ENCODE measurements at places on chromosomes 11 and 22.
A peak's percentile ranks its signal among the peaks of the same experiment; 100 is the strongest.

GRCh38 chr22:37439347-37439746 lies 12.1 kb upstream of the ELFN2 start:
- no peak for DNase-seq

DNA sequence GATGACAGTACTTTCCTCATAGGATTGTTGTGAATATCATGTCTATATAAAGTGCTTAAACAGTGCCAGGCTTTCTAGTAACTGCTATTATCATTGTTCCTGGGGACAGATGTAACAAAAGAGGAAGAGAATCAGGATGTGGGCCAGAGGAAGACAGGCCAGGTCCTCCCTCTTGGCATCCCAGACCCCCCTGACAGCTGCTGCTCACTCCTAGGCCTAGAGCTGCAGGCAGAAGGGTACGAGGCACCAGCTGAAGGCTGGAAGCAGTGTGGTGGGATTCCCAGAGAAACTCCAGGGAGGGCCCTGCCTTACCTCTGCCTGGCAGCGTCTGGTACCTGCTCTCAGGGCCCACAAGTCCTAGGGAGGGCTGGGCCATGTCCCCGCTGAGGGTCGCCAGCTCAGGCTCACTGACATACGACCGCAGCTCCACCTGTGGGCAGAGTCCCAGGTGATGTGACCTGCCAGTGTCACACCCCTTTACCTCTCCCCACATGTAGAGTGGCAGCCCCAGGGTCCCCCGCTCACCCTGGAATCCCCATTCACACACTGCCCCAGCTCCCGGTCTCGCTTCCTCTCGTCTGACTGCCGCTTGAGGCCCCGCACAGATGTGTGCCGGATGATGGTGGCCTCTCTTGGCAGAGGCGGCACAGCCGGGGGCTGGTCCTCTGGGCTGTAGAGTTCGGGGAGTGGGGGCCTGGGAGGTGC lies 52.2 kb downstream of the C11orf58 start:
- DNase-seq, result no peak

DNA sequence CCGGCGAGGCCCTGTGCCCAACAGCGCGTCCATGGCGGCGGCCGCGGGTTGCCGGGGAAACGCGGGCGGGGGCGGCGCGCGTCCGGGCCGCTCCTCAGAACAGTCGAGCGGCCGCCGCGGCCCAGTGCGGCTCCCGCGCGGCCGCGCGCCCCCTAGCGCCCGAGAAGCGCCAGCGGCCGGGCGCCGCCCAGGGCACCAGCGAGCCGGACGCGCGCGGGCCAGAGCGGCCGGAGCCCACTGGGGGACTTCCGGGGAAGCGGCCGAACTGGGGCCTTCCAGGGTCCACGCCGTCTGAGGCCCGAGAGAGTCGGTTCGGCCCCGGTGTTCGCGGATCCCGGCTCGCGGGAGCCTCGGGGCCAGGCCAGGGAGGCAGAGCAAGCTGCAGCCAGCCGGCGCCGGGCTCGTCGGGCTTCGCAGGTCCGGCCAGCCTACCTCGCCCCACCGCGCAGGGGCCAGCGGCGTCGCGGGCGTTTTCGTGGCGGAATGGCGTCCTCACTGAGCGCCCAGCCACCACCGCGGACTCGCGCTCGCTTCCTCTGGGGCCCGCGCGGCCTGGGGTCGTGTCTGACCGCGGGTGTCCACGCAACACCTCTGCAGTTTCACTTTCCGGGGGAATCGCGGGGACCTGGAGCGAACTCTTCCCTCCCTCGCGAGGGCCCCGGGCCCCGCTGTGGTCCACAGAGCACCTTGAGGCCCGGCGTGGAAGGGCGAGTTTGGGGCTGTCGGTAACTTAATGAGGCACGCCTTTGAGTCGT lies at the start of gene DENND6B:
Gene DENND6B, minus strand, starts transcription at position 57 of the 755 bp plus-strand sequence. Its CDS starts 24 bp downstream, at position 33.
- DNase-seq, result peak; percentile 88

DNA sequence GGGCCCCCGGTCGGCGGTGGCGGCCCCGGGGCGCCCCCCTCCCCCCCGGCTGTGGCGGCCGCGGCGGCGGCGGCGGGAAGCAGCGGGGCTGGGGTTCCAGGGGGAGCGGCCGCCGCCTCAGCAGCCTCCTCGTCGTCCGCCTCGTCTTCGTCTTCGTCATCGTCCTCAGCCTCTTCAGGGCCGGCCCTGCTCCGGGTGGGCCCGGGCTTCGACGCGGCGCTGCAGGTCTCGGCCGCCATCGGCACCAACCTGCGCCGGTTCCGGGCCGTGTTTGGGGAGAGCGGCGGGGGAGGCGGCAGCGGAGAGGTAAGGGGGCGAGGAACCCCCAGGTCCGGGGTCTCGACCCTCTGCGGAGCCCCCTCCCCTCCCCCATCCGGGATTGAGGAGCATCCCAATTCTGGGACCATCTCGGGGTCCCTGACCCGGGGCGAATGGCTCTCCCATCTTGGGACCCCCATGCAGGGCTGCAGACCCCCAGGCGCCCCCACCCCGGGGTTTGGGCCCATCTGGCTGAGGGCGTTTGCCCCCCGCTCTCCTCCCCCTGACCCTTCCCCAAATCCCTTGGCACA lies 431 bp downstream of the KMT2A start:
- peak; percentile 74 for DNase-seq

Measured in activated CD4-positive, alpha-beta T cell treated with anti-CD3 and anti-CD28 coated beads for 36 hours (primary cell).